LoVo (cell line): ENCODE measurements at places on chromosomes 6 and 20.

DNA sequence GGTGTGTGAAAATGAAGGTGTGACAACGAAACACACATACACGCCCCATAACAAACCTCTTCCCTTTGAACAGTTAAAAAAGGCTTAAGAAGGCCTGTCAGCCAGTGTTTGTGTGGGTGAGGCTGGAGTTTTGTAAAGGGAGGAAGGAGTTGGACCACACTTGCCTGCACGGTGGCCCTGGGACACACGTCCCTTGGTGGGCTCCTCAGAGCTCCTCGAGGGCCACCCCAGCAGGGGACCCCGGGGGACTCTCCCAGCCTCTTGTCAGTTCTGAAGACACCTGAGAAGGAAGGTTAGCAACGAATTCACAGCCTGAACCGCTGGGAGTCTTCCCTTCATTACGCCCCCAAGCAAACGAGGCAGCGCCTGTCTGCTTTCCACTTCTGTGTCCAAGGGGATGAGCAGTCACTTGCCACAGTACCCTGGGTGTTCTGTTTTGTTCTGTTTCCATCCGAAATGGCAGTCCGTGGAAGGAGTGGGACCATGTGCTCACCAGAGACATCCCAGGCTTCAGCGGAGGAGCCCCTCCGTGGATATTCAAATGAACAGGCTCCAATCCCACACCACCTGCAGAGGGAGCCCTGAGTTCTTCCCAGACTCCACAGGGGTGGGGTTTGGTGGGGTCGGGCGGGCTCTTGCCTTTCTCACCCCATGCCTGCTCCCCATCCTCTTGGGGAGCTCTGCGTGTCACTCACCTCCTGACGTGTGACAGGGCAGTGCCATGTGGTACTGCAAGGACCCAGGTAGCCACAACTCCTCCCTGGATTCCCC, 68.6 kb downstream of the NRN1 start:
- no peak for DNase-seq

GRCh38 chr6:142731611-142732010, 213.4 kb downstream of the HIVEP2 start:
- no peak for DNase-seq

DNA sequence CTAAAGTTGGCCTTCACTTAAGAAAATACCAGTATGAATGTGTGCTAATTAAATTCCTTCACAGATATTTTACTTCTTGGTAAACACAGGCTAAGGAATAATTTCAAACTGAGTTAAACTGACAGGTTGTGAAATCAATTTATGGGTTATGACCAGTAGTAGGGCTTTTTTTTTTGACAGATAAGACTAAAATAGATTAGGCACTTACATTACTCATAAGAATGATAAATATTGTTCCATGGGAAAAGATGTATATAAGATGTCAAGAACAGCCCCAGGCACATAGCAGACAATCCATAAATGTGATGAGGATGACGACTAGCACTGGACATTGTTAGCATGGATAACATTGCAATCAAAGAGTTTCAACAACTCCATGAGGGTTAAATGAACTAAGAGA, 22.9 kb downstream of the NT5E start:
- DNase-seq = no peak

GRCh38 chr6:3410385-3411360, 46.2 kb downstream of the SLC22A23 start:
- DNase-seq = peak; percentile 47

- DNase-seq = no peak
Measured at GRCh38 chr6:133297657-133298056, 56.5 kb downstream of the EYA4 start.

DNA sequence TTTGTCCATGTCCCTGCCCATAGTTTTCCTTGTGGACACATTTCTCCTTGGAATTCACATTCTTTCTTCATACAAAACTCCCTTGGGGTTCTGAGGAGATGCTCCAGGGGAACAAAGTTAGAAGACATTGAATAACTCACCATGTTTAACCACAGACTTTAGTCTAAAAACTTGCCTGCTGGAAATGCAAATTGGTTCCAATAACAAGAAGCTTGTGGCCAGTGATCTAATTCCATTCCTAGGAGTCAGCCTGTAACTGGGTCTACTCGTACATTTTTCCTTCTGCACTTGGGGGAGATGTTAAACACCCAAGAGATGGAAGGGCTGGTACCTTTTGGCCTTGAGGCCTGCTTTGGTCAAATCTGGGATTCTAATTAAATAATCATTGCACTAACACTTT, 60.2 kb downstream of the SCML4 start:
- no peak for DNase-seq

GRCh38 chr6:143063631-143064030, 2.9 kb downstream of the AIG1 start:
- DNase-seq = no peak

DNA sequence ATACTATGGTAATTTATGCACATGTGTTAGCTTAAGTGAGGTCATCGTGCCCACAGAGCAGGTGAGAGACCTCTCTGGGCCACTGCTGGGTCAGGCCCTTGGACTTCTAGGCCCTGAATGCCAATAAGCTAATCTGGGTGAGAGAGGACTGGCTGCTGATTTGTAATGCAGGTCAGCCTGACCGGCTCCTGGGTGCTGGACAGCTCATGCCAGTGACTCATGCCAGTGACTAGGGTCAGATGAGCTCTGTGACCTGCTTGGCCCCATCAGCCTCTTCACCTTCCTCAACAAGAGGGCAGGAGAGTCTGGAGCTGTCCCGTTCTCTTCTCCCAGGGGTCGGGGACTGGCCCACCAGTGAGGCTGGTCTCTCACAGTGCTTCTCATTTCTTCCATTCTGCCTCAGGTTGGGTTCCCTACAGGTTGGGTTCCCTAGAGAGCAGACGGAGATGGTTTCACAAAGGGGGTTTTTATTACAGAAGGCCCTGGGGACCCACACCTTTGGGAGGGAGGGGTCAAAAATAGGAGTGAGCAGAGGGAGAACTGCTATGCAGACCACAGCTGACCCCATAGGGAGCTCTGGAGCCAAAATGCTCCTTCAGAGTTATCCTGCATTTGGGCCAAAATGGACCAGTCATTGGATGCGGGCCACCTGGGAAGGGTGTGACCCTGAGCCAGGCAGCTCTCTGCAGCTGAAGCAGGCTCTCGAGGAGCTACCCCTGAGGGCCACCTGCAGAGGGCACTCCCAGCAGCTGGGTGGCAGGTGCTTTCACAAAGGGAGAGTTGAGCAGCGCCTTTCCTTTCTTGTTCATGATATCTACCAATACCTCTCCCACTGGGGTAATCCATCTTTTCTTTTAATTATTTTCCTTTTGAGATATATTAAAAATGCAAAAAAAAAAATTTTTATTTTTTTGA, 2.2 kb upstream of the OXT start:
- no peak for DNase-seq

GRCh38 chr20:62413896-62414481, 6.9 kb upstream of the CABLES2 start:
- DNase-seq = no peak

- no peak for DNase-seq
Measured at GRCh38 chr6:143140767-143141166, 80.1 kb downstream of the AIG1 start.

DNA sequence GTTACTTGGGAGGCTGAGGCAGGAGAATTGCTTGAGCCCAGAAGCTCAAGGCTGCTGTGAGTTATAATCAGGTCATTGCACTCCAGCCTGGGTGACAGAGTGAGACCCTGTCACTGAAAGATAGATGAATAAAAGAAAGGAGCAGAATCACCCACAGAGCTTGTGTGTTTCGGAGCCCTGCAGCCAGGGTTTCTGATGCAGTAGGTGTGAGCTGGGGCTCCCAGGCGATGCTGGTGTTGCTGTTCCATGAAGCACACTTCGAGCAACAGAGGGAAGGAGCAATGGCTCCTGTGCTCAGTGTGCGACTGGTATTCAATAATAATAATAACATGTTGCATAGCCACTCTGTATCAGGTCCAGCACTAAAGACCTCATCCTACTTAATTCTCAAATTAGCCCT, 197.5 kb upstream of the CST7 start:
- DNase-seq = no peak

DNA sequence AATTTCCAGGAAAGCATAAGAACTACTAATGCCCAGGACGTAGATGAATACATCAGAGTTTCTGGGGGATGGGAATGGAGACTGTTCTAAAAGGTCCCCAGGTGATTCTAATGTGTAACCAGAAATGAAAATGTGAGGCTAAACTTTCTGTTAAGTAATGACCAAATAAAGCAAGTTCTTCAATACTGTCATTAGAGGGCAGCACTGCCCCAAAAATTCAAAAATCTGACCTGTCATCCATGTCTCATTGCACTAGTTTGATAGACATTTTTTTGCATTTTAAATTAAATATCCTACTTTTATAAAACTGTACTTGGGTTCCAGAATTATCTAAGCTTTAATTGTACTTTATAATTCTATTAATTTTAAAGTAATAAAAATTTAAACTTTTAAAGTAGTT, 94.9 kb downstream of the RFX6 start:
- peak; percentile 53 for DNase-seq

DNA sequence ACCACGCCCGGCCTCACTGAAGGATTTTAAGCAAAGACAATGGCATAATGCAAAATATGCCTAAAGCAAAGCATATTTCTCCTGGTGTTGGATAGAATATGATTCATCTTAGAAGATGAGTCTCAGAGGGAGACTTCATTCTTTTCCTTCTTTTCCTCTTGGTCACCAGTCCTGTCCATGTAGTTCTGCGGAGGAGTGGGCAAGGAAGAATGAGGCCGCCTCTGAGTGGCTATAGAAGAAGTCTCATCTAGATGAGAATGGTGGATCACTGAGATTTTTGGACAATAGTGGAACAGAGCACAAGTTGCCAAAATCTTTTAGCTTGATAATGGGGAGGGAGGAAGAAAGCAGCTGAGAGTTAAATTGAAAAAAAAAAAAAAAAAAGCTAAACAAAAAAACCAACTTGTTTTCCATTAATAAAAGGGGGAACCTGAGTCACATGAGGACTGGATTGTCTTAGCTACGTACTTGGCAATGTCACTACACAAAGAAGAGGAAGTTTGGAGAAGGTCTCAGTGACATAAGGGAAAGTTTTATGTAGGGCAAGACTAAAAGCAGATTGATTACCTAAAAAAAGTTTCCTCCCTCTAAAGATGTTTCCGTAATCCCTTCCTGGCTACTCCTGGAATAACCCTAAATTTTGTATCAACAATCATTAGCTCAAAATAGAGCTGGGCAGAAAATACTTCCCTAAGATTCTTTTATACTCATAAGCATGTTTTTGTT, 6.0 kb downstream of the CD83 start:
- no peak for DNase-seq

- no peak for DNase-seq
Measured at GRCh38 chr6:7742223-7742785, 16.4 kb downstream of the BMP6 start.

DNA sequence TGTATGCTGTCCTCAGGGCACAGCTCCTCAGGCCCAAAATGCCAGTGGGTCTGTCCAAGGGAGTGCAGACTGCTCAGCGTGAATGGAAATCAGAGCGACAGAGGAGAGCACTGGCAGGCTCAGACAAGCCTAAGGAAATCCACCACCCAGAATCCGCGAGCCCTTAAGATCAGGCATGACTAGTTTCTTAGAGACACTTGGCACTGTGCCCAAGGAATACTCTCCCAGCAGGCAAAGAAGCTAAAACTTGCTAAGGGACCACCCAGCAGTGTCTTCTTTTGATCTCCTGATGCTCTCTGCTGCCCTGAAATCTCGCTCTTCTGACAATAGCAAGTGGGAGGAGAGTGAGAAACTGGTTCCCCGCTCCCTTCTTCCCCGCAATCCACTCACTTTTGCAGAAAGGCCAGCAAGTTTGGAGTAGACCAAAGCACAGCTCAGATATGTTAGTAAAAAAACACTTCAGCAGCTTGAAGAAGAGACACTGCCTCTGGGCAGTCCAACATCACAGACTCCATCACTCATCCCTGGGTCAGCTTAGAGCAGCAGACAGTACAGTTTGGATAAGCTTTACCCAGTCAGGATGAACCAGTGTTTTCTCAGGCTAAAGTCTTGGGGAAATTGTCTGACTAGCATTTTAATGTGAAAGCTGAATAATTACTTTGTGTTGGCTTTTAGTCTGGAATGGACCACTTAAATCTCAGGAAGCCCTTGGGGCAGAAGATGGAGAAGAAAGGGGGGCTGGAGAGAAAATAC, 32.4 kb downstream of the TRAF3IP2 start:
- no peak for DNase-seq

DNA sequence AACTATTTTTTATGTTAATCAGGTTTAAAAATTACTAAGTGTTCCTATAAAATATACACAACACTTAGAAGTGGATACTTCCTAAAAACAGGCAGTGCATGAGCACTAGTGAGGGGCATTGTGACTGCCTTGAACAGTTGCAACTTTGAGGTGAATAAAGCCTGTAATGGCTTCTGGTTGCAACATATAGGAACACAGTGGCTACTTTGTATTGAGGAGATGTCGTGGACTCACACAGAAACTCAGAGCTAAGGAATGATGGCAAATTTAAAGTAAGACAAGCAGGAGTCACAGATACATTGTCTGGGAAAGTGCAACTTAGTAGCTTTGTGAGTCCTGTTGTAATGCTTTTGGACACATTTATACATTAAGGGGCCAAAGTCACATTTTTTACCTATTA, 861 bp upstream of the HLA-A start:
- no peak for DNase-seq

DNA sequence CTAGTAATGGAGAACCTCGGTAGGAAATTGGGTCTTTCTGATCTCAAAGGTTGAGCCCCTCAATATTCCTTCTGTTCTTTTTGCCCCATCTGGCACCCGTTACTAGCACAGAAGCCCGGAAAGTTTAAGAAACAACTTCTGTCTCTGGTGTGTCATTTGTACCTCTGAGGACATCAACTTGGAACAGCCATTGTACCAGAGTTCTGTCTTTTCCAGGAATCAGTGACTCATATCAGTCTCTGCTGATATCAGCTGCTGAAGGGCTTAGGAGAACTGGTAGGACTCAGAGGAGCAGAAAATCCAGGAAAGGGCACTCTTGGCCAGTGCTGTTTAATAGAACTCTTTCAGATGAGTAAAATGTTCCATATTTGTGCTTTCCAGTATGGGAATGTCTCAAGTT, 78.3 kb upstream of the CHD6 start:
- DNase-seq = no peak

GRCh38 chr6:53310771-53311585, 37.8 kb downstream of the ELOVL5 start:
- no peak for DNase-seq

DNA sequence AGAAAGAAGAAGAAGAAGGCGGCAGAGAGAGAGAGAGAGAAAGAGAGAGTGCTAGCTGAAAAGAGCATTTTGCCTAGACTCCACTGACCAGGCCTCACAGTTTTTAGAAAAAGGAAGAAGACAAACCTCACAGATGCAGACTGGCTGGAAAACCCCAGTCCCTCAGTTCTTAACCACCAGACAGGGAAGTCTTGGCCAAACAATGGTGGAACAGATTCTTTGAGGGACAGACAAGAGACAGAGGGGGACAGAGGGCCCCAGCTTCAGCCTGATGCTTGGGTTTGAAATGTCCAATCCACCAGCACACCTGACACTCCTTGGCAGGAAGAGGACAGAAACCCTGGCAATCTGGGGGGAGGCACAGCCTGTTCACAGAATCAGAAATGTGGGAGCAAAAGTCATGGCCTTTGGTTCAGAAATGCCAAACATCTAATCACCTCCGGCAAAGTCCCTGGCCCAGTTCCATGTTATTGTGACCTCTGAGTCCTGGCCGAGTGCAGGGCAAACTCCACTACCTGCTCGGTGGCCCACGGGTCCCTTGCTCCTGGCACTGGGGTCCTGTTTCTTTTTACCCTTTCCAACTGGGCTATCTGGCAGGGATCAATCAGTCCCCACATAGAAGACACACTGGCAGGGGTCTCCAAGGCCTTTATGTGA, 235.2 kb downstream of the LY86 start:
- no peak for DNase-seq

- DNase-seq = no peak
Measured at GRCh38 chr6:29947077-29947980, 5.0 kb downstream of the HLA-A start.
